T-helper 2 cell (primary cell): ENCODE measurements at places on chromosomes 11 and 22.

GRCh38 chr11:94676814-94677213 lies 91.3 kb upstream of the AMOTL1 start:
- DNase-seq, result no peak

DNA sequence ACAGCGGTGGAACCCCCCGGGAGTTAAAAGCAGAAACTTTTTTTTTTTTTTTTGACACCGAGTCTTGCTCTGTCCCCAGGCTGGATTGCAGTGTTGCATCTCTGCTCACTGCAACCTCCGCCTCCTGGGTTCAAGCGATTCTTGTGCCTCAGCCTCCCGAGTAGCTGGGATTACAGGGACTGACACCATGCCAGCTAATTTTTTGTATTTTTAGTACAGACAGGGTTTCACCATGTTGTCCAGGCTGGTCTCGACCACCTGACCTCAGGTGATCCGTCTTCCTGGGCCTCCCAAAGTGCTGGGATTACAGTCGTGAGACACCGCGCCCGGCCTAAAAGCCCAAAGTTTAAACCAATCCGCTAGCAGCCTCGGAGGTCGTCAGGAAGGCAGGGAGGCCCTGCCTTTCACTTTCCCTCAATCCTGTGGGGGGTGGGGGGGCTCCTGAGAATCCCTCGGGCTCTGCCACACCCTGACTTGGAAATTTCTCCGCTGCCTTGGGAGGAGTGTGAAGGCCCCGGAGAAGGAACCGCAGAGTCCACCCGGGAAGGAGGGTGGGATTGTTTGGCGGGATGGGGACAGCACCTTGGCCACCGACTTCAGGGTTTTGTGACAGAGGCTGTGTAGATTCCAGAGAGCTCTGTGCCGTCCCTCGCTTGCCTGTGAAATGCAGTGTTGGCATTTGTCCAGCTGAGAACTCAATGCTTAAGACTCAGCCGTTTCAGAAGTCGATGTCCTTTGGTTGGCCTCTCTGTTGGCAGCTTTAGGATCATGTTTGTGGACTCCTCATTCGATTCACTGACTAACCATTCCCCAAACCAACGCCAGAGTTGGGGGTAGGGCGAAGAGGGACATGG lies 1.0 kb downstream of the ARHGAP8 start:
- no peak for DNase-seq

DNA sequence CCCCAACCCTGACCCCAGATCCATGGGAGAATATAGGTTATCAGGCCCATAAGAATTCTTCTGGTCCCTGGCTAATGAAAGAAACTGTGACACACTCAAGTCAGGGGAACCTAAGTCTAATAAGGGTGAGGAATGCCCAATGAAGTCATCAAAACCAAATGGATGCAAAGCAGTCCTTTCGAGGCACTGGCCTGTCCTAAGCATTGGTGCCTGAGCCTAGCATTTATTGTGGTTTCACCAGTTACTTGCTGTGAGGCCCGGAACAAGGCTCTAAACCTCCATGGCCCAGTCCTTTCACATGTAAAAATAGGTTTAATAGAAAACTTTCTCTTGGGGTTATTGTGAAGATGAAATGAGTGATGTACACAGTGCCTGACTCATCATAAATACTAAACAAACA lies 712.6 kb downstream of the DLG2 start:
- no peak for DNase-seq

DNA sequence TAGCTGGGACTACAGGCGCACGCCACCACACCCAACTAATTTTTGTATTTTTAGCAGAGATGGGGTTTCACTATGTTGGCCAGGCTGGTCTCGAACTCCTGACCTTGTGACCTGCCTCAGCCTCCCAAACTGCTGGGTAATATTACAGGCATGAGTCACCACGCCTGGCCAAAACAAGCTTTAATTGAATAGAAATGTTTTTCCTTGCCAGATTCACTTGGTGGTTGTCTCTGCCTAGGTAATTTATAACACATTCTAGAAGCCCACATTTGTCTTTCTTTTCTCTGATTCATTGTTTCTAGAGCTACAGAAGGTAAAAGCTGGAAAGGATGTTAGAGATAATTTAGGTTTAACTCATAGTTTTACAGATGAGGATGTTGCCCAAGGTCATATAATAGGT lies 41.3 kb downstream of the CECR2 start:
- DNase-seq, result no peak

DNA sequence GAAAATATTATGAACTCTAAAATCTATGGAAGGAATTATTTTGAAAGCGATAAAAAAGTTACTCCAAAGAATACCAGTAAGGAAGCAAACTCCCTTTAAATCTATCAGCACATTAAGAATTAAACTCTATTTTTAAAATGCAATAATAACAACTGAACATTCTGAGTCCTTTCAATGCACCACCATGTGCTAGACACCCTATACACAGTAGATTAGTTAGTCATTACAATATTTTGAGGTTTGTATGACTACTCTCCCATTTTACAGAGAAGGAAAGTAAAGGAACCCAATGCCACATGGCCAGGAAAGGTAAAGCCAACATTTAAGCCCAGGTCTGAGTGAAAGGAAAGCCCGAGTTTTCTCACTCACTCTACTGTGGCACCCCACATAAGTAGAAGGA lies 17.7 kb downstream of the JAML start:
- no peak for DNase-seq

DNA sequence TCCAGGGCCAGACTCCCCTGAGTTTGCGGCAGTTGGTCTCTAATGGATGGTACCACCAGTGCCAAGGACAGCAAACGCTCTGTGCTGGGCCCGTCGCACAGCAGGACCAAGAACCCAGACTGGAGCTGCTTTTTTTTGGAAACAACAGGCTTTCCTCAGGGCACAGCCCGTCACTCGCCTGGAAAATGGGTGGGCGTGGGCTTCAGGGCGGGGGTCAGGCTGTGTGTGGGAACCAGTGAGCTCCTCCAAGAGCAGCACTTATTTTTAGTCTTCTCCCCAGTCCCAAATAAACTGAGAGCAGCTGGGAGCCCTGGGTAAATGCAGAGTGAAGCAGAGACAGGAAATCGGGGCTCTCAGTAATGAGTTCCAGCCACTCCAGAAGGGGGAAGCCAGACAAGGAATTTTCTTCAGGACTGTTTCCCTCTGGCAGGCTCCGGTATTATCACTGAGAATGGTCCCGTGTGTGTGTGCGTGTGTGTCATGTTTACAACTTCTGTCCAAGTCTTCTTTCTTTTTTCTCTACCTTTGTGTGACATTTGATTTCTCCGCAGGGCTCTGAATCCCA lies 63.0 kb downstream of the PPFIBP2 start:
- no peak for DNase-seq

DNA sequence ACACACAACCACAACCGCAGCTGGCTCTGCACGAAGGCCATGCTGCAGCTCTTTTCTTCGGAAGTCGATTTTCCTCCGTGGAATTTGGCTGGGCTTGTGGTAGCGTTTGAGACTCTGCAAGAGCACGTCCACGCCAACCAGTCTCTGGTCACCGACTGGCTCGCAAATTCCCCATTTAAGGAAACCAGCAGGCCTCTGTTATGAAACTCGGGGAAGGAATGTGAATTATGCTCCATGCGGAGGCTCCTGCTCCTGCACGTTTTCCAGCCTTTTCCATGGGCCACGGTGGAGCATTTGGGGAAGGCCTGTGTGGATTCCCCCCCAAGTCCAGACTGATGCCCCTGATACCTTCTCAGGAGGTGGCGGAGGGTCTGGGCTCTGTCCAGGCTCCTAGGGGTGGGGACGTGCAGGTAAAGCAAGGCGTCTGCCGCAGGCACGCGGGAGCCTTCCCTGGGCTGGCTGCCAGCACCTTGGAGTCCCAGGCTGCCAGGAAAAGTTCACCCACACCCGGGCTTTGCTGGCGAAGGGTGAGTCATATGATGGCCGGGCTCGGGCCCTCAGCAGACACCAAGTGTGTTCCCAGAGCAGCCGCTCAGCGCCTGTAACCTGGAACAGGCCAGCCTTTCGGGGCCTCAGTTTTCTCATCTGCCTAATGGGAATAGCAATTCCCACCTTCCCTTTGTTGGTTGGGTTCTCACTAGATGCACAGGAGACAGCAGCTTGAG lies 41.9 kb downstream of the LRP5 start:
- no peak for DNase-seq

- no peak for DNase-seq
These were observed 21.2 kb upstream of the FEZ1 start for GRCh38 chr11:125517116-125517770.

DNA sequence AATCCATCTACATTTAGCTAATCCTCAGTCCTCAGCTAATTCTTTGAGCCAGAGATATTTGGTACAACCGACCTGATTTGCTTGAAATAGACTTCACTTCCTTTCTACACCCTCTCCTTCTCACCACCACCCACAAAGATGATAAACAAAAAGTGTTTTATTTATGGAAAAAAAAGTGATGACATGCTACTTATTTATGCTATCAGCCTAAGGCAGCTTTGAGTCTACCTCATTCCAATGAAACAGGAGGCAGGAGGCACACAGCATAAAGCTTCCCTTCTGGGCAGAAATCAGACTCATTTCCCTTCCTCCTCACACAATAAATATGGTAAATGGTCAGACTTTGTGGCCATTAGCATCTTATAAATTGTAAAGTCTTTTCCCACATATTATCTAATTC lies 325.7 kb downstream of the SOX6 start:
- no peak for DNase-seq

GRCh38 chr22:48639896-48640748 lies 1187.6 kb downstream of the BRD1 start:
- no peak for DNase-seq

DNA sequence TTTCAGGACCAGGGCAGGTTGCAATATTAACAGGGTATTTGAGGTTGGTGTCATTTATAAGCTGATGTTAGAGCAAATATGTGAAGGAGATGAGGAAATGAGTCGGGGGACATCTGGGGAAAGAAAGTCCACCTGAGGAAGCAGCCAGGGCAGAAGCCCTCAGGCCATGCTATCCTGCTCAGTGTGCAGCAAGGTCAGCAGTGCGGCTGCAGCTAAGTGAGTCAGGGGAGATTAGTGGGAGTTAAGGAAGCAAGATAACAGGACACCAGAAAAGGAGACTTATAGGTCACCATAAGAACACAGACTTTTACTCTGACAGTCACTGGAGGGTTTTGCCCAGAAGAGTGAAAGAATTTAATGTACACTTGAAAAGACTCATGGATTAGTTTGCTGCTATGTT lies 468.9 kb downstream of the NTM start:
- no peak for DNase-seq

DNA sequence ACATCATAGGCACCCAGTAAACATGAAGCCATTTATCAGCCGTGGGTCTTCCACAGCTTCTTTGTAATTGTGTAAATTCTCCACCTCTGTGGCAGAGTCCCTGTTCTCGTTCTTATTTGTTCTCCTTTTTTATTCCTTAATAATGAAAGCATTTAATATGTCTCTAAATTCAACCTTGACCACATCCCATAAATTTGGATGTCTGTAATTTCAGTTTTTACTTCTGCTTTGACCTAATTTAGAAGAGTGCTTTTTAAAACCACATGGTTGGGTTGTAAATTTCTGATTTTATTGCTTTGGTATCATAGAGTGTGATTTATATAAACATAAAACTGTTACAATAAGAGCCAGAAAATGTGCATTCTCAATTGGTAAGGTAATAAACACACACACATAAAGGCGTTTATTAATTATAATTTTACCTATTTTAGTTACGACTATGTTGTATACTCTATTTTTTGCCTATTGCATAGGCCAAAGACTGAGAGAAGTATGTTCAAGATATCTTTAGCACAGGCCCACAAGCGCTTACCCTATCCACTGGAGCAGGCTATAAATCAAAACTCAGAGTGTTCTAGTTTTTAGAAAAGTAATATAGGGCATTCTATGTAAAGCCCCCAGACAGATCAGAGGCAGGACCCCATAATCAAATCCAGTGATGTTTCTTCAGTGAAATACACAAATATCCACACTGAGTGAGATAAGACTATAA lies 58.0 kb upstream of the CCND1 start:
- DNase-seq, result no peak

DNA sequence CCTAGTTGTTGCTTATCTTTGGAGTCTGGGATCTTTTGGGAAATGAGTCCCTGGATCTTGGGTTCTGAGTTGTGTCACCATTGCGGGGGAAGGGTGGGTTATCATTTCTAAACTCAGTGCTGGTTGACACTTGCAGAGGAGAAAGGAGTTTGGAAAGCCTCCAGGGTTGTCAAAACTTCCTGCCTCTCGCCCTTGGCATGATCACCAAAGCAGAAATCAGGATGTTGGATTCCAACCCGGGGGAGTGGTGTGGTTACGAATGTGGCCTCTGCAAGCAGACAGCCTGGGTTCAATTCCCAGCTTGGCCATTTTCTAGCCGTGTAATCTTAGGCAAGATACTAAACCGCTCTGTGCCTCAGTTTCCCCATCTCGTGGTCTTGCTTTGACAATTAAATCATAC lies 24.3 kb downstream of the CD6 start:
- no peak for DNase-seq

- DNase-seq, result no peak
These were observed 231.5 kb downstream of the MIAT start for GRCh38 chr22:26888887-26889286.

DNA sequence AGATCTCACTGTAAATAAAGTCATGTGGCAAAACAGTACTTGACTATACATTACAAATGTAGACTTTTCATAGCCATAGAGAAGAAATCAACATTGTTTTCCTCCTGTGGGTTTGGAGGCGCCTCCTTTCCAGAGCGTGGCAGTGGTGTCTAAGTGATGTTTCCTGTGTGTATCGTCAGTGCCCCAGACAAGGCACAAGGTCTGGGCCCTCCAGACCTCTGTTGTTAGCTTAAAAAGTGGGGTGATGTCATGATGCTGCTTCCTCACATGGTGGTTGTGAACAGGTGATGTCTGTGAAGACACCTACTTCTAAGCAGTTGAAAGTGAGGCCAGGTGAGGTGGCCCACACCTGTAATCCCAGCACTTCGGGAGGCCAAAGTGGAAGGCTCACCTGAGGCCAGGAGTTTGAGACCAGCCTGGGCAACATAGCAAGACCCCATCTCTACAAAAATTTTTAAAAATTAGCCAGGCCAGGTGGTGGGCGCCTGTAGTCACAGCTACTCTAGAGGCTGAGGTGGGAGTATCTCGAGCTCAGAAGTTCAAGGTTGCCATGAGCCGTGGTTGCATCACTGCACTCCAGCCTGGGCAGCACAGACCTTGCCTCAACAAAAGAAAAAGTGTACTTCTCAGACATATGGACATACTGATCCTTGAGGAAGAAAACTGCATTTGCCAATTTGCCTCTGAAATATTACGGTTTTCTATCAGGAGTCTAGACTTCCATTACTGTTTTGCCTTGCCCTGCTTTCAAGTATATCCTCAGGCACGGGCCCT lies 15.7 kb downstream of the NUP50 start:
- DNase-seq, result no peak

DNA sequence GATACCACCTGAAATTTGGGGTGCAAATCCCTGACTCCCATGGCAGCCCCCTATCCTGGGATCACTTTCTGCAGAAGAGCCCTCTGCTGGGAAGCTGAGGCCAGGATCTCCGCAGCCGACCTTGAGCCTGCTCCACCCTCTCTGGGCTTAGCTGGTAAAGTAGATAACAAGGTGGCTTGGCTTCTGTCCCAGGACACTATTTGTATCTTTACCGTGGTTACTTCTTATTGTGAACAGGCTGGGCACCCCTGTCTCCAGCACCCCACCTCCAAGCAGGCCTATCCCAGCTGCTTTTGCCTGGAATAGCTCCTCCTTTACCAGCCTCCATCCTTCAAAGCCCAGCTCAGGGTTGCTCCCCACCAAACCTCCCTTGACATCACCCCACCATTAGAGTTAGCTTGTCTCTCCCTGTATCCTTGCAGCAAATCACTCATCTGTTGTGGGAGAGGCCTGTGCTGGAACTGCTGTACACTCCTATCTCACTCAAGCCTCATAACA lies 35.2 kb upstream of the P2RY2 start:
- DNase-seq, result no peak
